OCI-LY7 (cell line): ENCODE measurements at places on chromosomes 11 and 22. TPM values are rescaled to one million over a fixed set of nuclear protein-coding genes. Genes with fewer than 3 reads are reported as not detected.

GRCh38 chr11:131888230-131888855 is 517.9 kb downstream of the NTM start:
- no peak for DNase-seq

DNA sequence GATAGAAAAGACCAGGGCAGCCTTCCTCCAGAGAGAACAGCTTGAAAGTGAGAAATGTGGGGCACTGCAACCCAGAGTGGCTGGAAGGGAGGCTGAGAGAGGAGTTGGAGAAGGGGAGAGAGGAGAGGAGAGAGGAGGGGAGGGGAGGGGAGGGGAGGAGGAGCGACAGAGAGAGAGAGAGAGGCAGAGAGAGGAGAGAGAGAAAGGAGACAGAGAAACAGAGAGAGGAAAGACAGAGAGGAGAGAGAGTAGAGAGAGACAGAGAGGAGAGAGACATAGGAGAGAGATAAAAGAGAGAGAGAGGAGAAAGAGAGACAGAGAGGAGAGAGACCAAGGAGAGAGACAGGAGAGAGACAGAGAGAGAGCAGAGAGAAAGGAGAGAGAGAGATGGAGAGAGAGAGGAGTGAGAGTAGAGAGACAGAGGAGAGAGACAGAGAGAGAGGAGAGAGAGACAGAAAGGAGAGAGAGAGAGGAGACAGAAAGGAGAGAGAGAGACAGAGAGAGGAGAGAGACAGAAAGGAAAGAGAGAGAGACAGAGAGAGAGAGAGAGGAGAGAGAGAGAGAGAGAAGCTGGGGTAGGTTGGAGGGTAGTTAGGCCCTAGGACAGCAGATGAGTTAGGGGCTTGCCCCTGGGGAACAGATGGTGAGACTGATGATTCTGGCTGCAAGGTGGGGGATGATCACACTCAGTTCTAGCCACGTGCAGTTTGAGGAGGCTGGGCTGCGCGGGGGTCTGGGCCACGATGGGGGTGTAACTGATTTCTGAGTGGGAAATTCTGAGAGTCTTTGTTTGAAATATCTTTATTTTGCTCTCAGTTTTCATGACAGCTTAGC is 8.5 kb upstream of the SCYL1 start:
- DNase-seq, result no peak

DNA sequence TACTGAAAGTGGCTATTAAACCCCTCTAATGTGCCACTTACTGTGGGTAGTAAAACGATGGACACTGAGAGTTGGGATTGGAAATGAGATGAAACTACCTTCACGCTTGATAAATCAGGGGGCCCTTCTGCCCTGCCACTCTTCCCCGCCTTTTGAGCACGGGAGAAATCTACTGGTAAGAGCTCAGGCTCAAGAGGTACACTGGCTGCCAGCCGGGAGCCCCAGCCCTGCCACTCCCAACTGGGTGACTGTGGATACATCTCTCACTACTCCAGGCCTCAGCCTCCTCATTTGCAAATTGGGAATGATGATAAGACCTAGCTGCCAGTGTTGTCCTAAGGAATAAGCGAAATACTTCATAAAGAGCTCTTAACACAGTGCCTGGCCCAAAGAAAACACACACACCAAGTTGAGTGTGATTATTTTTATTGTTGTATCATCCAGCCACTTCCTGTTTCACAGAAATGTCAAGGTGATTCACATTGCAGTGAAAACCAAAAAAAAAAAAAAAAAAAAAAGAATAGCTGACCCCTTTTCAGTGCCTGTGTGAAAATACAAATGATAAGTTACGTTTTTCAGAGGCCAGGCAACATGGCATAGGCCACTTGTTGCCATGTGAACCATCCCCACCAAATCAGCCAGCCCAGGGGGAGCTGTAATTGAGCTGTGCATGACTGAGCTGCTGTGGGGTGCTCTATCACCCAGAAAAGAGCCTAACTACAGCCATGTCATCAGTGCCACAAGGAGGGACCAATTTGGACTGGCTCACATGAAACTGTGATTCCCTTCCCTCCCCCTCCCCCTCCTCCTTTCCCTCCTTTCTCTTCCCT is 4.4 kb upstream of the ZNRD2 start:
- DNase-seq, result no peak

- no peak for DNase-seq
These were observed 29.8 kb downstream of the MUC6 start for GRCh38 chr11:1006762-1007161.

DNA sequence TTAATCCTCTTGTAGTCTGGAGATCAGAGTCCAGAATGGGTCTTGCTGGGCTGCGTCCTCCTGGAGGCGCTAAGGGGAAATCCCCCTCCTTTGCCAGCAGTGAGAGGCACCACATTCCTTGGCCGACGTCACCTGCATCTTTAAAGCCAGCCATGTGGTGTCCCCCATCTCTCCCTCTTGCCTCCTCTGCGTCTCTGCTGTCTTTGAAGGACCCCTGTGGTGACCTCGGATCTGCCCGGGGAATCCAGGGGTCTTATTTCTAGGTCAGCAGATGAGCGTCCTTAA is 27.2 kb upstream of the PARVB start:
- no peak for DNase-seq

DNA sequence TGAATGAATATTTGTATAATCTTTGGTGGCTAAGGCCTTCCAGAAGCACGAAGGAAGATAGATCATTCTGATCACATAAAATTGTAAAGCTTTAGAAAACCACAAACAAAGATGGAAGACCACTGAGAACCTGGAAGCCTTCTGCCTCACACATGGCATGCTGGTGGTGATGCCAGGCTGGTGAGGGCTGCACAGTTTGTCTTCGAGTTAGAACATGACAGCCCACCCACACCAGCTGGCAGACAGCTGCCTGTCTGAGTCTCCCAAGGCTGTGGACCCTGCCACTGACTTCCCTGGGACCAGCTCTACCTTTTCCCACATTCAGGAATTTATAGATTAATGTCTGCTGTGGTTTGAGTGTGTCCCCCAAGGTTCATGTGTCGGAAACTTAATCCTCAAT is 48.8 kb upstream of the B3GAT1 start:
- DNase-seq, result no peak

VWCE gene
- total RNA-seq, result 4.1 and 5.5 TPM in 2 replicates

- no peak for DNase-seq
These were observed 4.3 kb downstream of the SSTR3 start for GRCh38 chr22:37207981-37208380.

GRCh38 chr11:35207471-35208403 is 68.8 kb downstream of the CD44 start:
- no peak for DNase-seq

DNA sequence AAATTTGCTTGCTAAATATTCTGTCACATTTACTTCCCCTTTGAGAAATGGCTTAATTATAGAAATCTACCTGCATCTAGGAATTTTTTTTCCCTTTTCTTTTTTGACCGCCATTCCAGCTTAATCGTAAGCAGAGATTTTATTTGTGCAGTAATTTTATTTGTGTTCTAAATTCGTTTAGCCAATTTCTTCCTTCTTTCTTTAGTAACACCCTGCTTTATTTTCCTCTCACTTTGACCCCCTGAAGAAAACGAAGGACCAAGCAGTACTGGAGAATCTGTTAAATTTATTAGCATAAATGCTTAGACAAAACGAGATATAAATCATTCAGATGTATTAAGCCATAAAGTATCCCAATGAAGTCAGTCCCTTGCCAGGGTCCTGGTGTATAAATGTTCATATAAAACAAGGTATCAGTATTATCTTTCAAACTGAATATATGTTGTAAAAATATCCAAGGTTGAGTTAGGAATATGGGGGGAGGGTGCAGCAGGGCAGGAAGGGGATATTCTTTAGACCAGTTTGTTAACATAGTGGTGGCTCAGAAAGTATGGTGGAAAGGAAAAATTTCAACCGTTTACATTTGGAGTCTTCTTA is 5.1 kb upstream of the WT1 start:
- no peak for DNase-seq

- no peak for DNase-seq
These were observed 612.2 kb downstream of the CNTN5 start for GRCh38 chr11:99632969-99633368.

GRCh38 chr11:84671325-84671999 is 955.7 kb downstream of the DLG2 start:
- no peak for DNase-seq

CHRM1 gene
- total RNA-seq, result not detected in 2 replicates

GRCh38 chr11:47564933-47565339 is 463 bp upstream of the PTPMT1 start:
- no peak for DNase-seq
